ENCODE measurements at places on chromosomes 1 and 21. TPM values are rescaled to one million over a fixed set of nuclear protein-coding genes. Genes with fewer than 3 reads are reported as not detected.

Gene KRTAP12-1
- total RNA-seq: not detected

DNA sequence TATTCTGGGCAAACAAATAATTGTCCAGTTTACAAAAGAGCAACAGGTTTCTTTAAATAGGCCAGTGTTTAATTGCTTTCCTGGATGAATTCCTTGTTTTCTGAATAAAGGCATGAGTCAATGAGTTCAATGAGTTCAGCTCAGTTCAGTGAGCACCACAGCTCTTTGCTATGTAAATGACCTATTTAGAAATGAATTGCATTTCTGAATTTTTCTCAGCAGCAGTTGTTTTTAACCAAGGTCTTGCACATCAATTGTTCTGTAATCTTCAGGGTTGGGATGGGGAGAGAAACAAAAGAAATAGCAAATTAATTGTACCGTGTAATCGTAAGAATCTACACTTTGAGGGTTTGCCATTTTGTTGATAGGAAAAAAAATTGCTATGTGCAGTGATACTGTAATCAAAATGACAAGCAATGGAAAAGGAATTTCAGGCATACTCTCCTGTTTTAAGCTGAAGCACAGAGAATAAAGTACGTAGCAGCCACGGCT is 45.7 kb downstream of the MIS18A start:
- DNase-seq: no peak

GRCh38 chr1:181947441-181947840 is 114.1 kb downstream of the ZNF648 start:
- no peak for DNase-seq

GRCh38 chr1:116772648-116773045 is 18.4 kb downstream of the CD2 start:
- DNase-seq: no peak

Gene PPP1R12B
- total RNA-seq: 20.3 TPM

- no peak for DNase-seq
These were observed 7.9 kb upstream of the PHGDH start for GRCh38 chr1:119703666-119704450.

All from MG63 (cell line).